Stimulated activated CD4-positive, alpha-beta T cell treated with anti-CD3 and anti-CD28 coated beads, TNF-alpha, amount 100 ng/mL, for 4 hours (primary cell): ENCODE measurements at places on chromosomes 5 and 9.

DNA sequence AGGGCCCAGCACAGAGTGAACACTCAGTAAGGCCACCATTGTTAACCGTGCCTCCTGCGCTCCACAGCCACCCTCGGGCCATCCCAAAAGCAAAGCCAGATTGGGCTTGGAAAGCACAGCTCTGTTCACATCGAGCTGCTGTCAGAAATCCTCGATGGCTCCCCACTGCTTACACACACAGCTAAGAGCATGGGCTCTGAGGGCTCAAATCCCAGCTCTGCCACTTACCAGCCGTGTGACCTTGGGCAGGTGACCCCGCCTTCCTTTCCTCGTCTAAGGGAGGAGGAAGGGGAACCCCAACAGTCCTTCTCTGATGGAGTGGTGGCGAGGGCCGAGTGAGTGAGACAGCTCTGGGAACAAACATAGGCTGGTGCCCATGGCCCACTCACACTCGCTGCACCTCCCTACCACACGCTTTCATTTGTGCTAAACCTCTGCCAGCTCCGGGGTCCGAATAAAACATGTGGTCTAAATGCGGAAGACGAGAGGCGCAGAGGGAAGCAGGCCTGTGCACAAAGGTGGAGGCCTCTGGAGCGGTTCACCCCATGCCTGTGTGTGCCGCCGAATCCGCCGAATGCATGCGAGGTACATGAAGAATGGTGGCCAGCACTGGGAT, 139.3 kb downstream of the PAX5 start:
- DNase-seq, result no peak

DNA sequence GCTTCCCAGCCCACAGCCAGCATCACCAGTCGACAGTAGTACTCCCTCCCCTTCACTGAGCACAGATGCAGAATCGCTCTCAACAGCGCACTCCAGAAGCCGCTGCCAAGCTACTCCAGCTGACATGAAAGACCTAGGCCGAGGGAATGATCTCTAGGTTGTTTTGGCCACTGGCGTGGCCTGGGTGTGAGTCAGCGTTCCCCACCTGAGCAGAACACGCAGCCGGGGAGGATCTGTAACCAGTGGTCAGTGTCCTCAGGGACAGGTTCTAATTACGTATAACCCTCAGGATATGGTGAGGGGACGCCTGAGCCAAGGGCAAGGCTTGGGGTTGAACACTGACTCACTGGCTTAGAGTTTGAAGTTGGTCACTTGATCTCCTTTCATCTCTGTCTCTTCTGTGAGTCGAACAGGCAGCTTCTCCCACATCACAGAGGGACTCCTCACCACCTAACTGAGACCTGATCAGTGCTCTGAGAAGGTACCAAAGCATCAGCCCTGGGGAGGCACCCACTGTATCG, 76.9 kb upstream of the IL17B start:
- no peak for DNase-seq

GRCh38 chr9:128242828-128243214, 33.0 kb downstream of the GOLGA2 start:
- DNase-seq, result no peak

DNA sequence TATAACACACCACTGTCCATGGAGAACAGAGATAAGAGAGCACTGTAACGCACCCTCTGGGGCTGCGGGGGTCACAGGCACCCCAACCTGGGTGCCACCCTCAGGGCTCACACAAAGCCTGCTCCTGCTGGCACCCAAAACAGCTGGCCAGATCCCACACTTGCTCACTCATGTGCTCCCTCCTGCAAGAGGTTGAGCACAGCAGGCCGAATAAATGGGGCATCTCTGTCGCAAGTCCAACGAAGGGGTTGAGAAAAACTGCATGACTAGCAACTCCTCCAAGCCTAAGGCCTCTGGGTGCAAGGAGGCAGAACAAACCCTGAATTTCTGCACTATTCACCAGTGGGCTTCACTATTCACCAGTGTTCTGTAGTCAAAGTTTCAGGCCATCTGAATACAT, 80.3 kb downstream of the SECISBP2 start:
- no peak for DNase-seq

DNA sequence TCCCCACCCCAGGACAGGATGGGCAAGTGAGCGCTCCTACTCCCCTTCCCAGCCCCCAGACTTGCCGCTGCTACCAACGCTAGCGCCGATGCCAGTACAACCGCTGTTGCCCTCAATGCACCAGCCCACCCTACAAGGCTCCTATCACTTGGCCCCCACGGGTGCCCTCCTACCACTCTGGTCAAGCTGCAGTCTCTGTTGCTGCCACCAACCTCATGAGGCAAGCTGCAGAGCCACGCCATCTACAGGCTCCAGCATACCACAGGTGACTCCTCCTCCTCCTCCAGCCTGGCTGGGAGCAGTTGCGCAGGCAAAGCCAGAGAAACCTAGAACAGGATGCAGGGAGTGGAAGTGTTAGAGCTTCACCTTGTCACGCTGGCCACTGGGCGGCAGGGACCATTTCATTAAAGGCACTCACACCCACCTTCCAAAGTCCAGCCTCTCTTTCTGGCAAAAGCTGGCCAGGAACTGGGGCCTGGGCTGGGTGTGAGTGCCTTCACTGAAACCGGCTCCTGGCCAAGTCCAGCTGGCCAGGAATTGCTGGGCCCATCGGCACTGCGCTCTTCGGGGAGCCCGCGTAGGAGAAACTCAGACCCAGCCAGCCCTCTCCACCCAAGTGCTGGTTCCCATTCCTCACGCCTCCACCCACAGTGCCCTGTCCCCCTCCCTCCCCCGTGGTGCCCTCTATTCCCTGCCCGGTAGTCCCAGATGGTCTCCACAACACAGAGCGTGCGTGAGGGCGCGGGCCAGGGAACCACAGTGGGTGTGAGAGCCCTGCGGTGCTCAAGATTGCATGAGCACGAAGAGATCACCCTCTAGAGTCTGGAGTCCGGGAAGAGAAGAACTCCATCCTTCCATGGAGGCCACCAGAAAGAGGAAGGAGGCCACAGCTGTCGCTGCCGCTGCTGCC, 1.6 kb upstream of the PCAT7 start:
- DNase-seq, result no peak

- no peak for DNase-seq
These were observed 116.0 kb downstream of the TENT4A start for GRCh38 chr5:6829150-6829784.

- no peak for DNase-seq
These were observed 562.3 kb downstream of the KIF4B start for GRCh38 chr5:155575861-155576260.

GRCh38 chr5:179296150-179296821, 49.0 kb downstream of the ADAMTS2 start:
- DNase-seq, result no peak

- no peak for DNase-seq
These were observed 63.3 kb upstream of the ZFAND5 start for GRCh38 chr9:72428329-72428728.

GRCh38 chr5:34858790-34859189, 19.8 kb downstream of the TTC23L start:
- no peak for DNase-seq

GRCh38 chr9:81207651-81208050, 481.7 kb downstream of the TLE1 start:
- DNase-seq, result no peak

DNA sequence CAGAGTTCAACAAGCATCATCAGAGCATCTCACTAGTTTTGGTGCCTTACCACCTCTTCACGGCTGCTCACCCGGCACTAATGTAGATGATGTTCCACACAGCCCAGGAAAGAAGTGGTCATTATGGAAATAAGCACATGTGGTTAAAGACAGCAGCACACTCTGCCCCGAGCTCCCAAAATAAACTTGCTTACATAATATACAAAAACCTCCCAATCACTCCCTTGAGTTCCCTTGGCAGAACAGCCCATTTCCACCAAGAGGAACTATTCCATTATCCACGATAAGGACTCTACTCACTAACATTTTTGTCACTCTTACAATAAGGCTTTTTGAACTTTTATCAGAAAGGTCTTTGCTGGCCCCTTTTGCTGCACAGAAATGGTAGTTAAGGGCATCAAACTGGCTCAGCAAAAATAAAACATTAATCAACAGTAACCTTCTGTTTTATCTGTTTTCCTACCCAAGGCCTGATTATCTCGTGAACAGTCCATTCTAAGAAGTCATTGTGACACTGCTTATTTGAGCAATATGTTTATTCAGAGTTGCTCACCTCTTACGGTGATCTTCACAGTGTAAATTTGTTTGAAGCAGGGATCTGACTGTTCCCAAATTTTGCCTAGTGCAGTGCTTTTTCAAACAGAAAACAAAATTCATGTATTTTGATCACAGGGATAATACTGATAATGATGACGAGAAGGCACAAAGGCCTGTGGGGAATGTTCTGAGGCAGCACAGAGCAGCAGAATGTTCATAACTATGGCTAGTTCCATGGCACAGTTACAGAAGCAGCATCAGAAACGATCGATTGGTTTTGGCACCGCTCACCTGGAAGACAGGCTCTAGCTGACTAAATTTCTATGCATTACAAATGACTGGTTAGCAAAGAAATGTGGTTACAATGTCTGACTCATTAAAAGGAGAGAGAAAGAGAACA, 399.8 kb upstream of the PIK3R1 start:
- no peak for DNase-seq

GRCh38 chr9:136460772-136461325, 21.2 kb upstream of the INPP5E start:
- no peak for DNase-seq

GRCh38 chr5:172666251-172666650, 25.2 kb downstream of the NEURL1B start:
- no peak for DNase-seq

DNA sequence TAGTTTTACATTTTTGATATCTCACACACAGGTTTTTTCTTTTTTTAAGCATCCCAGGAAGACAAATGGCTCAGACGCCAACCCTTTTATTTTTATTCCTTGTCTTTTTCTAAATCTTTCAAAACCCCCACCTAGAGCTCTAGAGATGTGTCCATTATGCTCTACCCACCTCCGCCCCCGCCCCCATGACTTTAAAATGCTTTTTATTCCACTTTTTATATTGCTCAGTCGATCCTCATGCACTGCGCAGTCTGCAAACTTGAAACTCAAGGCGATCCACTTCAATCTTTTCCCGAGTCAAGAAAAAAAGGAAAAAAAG, 411 bp upstream of the MAT2B start:
- no peak for DNase-seq

DNA sequence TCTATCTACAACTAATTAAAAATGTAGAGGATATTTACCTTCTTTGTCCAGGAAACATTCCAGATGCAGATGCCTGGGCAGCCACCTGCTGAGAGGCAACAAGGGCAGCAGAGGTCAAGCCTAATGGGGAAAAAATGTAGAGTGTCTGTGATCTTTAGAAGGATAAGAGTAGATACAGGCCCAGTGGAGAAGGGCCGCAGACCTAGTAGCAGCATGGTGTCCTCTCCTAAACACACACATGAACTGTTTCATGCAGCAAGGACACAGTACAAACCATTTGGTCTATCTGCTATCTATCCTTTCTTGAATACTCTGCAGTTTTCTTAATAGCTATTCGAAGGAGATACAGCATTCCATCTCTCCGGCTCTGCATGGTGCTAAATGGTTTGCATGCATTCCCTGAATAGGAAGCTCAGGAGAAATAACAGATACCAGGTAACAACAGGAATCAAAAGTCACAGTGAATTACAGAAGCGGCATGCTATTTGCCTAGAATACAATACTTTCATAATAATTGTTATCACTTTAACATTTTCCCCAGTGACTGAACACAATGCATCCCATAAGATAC, 107.3 kb downstream of the ZNF608 start:
- no peak for DNase-seq

DNA sequence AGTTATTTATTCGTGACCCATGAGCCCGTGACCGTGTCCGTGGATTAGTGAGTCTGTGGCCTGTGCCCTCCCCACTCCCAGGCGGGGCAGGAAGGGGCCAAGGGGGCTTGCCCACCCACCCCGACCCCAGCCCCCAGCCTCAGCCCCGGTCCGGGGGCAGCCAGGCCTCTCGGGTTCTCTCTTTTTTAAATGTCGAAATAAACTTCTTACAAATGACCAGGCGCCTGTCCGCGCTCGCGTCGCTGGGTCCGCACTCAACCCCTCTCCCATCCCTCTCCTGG, 7.6 kb downstream of the BARHL1 start:
- DNase-seq, result no peak

DNA sequence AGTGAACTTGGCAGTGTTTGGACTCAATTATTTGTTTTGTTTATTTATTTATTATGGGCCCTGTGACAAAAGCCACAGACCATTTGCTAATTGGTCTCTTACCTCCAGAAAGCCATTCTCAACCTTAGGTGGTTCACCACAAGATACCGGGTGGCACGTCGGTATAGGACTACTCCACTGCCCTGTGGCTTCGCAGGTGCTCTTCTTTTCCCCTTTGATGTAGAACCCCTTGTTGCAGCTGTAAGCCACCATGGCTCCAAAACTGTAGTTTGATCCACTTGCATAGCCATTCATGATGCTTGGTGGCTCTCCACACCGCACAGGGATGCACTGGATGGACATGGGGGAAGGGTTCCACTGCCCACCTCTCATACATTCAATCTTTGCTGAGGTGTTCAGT, 73.3 kb upstream of the TXNDC8 start:
- no peak for DNase-seq

- no peak for DNase-seq
These were observed 997.1 kb upstream of the ARRDC3 start for GRCh38 chr5:92380069-92380770.

GRCh38 chr5:9440517-9440916, 105.4 kb downstream of the SEMA5A start:
- DNase-seq, result no peak

DNA sequence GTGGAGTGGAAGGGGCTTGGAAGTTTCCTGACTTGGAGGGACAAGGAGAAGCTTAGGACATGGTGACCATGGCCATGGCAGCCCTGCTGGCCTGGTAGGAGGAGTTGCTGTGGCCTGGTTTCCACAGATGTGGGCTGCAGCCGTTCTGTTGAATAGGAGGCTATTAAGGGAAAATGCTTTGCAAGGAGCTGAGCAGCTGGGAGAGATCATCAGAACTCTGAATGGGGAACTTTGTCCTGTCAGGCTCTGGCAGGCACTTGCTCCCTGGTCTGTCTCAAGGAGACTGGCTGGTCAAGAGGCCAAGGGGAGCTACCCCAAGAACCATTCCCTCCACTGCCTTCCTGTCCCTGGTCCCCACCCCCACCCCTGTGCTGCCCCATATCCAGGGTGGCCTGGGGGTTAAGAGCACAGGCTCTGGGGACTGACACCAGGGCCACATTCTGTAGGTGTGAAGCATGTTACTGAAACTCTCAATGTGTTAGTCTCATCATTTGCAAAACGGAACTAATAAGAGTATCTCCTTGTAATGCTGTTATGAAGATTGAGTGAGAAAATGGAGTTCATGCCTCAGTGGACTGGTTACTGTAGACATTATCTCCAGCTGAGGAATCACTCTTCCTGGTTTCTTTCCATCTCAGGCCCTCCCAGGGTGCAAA, 84.0 kb upstream of the ARAP3 start:
- DNase-seq, result no peak

- DNase-seq, result no peak
These were observed 243.1 kb downstream of the DENND1A start for GRCh38 chr9:123686829-123687192.
